ENCODE measurements at places on chromosomes 7 and 10. TPM values are rescaled to one million over a fixed set of nuclear protein-coding genes. Genes with fewer than 3 reads are reported as not detected.

DNA sequence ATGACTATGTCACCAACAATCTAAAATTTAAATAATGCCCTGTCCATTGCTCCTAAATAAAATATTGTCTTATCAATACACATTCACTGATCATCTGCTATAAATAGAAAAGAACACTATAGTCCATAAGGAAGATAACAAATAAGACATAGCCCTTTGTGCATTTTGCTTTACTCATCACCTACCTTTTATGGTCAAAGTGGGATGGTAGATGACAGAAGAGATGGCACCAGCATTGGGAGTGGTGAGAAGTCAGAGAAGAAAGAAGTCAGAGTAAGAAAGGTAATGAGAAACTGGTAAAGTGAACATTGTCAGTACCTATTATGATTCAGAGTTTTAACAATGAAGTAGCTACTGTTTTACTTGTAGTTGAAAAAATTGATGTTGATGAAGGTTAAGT, 31.1 kb downstream of the SEMA3E start:
- no peaks in the 10 kb centered on the region for H3K4me1 ChIP-seq
- H3K4me3 ChIP-seq, result no peak overlapping the region
- no peaks in the 10 kb centered on the region for H3K27me3 ChIP-seq
- no peaks in the 10 kb centered on the region for H3K36me3 ChIP-seq
- DNase-seq, result no peak

Gene JCAD
- total RNA-seq, result 82.4 TPM

Gene OR13A1
- total RNA-seq, result not detected

Gene SPDYE2
- not detected for total RNA-seq

GRCh38 chr7:71363627-71364026, 231.7 kb downstream of the GALNT17 start:
- no peaks in the 10 kb centered on the region for H3K27me3 ChIP-seq
- H3K36me3 ChIP-seq, result no peaks in the 10 kb centered on the region
- no peak for DNase-seq
- no peaks in the 10 kb centered on the region for H3K4me1 ChIP-seq
- no peak overlapping the region for H3K27ac ChIP-seq

Gene IKZF5
- 21.5 TPM for total RNA-seq

Gene FAM20C
- 88.3 TPM for total RNA-seq

DNA sequence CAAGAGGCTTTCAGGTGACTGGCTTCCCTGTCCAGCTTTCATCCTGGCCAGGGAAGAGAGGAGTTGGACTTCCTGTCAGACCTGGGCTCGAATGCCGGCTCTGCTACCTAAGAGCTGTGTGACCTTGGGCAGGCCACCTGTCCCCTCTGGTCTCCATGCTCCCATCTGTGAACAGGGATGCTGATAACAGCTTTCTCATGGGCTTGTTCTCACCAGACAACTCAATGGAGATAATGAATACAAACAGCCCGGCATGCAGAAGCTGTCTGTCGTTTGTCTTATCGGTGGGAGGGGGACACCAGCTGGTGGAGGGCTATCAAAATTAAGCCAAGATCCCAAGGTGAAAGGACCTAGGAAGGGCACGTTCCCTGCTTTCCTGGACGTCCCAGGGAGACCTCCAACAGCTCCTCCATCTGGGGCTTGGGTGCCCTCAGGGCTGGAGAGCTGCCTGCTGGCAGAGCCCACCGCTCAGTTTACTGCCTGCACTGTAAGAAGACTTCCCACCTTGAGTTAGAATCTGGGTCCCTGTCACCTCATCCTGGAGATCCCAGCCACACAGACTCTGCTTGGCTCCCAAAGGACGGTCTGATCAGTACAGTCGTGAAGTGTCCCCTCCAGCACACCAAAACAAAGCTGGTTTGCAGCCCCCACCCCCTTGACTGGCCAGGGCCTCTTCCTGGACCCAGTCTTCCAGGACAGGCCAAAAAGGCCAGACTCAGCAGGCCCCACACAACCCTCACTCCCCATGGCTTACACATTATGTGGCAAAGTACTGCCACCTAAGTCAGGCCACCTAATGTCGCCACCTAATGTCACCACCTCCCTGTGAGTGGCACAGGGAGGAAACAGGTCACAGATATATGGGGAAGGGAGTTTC, 40.9 kb downstream of the PPIF start:
- no peak overlapping the region for H3K4me3 ChIP-seq
- H3K4me1 ChIP-seq, result no peaks in the 10 kb centered on the region
- no peaks in the 10 kb centered on the region for H3K27me3 ChIP-seq
- H3K36me3 ChIP-seq, result no peaks in the 10 kb centered on the region

DNA sequence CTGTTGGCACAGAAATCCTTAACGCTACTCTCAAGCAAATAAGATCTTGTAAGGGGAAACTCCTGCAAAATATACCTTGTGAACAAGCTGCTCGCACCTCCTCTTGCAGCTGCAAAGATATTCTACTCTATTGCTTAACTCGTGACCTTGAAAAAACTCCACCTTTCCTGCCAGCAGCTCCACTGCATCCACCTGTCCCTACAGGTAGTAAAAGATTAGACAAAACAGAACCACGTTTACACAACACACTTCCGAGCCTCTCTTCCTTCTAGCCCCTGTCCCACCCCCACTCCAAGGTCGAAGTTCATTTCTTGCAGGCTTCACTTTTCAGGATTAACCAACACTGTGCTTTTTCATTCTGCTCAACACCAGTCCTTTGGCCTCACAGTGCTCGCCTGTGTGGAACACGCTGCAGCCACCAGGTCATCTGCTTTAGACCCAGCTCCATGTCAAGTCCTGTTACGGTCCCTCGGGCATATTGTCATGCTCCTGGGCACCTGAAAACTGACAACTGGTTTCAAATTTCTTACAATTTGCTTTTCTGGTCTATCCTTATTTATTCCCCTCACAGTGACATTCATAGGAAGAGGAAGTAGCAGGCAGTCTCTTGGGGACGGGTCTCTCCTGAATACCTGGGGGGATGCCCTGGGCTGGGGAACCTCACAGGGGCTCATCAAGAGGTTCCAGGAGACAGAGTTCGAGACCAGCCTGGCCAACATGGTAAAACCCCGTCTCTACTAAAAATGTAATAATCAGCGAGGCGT, 165.8 kb upstream of the KLF14 start:
- no peaks in the 10 kb centered on the region for H3K27me3 ChIP-seq
- DNase-seq, result no peak
- no peaks in the 10 kb centered on the region for H3K4me1 ChIP-seq
- H3K27ac ChIP-seq, result no peak overlapping the region
- no peak overlapping the region for H3K4me3 ChIP-seq

Gene ARHGEF5
- 9.0 TPM for total RNA-seq

Gene GPR141
- 1.2 TPM for total RNA-seq
